GM04503 (cell line): ENCODE measurements at places on chromosomes 5 and 9.

DNA sequence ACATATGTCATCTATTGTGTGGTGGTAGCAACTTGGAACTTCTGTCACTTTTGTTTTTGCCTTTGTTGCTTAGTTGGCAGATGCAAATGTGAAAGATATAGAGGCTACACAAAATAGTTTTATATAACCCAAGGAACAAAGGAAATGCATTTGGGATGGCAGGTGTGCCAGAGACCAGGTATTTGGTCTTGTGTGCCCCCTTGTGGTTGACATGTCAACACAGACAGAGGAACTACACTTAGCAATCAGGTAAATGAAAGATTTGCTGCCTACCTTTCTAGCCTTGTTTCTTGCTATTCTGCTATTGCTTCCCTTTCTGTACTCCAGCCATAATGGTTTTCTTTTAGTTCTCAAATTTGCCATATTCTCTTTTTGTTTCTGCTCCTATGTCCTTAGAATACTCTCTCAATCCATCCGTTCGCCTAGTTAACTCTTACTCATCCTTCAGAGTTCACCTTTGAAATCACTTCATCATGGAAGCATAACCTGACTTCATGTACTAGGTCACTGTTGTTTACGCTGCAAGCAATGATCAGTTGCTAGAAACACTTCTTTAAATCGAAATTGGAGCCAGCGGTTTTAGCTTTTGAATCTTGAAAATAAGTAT lies 119.5 kb downstream of the TRPM3 start:
- no peak for DNase-seq

DNA sequence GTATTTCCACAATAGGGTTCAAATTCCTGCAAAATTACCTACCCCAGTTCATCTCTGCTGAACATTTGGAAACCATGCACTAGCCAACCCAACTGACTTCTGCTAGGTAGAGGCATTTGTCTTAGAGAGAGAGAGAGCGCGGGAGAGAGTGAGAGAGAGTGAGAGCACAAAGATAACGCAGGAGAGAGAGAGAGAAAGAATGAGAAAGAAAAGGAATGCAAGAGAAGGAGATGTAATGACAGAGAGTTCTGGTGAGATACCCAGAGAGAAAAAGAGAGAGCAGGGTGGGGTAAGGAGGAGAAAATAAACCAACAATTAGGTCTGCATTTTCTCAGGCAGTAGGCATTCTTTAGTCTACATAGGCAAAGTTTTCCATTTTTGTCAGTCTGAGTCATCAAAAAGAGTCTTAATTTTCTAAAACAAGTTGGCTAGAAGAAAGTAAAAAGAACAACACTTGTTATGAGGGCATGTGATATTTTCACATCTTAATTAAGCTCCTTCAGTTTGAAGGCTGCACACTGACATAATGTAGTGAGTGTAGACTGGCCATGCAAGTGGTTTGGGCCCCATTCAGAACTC lies 98.2 kb downstream of the MAP1B start:
- DNase-seq = no peak

- DNase-seq = no peak
Measured at GRCh38 chr5:95842854-95843544, 20.5 kb upstream of the GLRX start.

DNA sequence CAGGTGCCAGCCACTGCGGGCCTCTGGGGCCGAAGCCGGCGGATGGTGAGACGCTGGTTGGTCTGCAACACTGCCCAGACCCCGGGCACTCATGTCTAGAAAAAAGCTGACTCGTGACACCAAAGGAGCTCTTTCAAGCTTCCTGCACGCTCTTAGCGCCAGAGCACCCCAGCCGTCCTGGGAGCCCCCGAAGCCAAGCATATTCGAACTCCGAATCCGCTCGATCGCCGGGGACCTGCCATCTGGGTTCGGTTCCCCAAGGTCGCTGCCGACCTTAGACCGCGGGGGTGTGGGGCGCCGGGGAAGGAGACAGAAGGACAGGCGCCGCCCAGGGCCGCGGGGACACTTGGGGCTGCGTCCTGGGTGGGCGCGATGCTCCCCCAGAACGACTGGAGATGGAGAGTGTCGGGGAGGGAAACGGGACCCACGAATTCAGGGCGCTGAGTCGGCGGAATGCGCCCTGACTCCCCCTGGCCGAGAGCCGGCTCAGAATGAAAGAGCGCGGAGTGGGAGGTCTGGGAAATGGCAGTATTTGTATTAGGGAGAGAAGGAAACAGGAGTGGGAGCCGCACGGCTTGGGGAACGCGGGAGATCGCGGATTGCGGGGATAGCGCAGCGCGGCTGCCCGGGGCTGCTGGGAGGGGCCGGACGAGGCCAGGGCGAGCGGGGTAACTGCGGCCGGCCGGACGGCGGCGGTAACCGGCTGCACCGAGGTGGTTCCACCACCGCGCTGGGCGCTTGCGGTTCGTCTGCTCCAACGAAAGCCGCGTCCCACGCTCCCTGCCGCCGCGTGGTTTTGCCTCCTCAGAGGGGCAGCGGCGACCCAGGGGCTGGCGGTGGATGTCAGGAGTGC lies 20.1 kb upstream of the MARCHF6 start:
- DNase-seq = no peak

- no peak for DNase-seq
Measured at GRCh38 chr9:3730511-3730922, 204.7 kb upstream of the RFX3 start.

DNA sequence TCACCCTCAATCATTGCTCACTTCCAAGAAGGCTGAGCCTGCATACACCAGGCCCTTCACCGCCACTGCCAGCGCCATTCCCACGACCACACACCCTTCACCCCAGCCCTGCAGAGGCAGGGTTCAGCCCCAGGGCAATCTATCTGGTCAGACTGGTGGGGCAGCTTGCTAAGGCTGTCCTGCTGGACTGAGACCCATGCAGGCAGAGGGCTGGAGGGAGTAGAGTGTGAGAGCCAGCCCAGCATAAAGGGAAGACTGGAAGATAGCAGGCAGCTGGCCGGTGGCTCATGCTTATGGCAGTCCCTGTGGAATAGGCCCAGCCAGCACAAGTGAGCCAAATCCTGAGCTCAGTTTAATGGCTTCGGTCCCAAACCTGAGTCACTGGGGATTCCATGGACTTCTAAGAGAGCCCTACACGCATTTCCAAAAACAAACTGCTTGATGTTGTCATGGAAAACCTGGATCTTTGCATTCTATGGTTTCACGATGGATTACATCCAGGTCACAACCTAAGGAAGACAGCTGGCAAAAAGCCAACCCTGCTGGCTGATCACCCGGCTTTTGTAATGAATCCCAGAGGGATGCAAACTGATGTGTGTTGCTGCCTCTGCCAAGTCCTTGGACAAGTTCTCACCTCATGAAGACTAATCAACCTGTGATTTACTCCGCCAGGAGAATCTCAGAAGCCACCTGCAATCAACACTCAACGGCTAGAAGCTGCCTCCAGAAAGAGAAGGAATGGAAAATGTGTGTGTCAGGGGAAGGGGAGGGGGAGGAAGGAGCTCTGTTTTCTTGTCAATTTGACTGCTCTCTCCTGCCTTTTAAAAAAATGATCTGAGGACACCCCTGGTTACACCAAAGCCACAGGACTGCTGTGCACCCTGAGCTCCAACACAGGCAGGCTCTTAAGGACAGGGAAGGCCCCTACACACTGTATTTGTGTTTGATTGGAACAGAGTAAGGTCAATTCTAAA lies 143.6 kb downstream of the LHFPL2 start:
- peak; percentile 99 for DNase-seq

GRCh38 chr9:86287013-86287412 lies 4.7 kb upstream of the ISCA1 start:
- DNase-seq = no peak

GRCh38 chr9:137837345-137838278 lies 40.0 kb upstream of the CACNA1B start:
- no peak for DNase-seq

DNA sequence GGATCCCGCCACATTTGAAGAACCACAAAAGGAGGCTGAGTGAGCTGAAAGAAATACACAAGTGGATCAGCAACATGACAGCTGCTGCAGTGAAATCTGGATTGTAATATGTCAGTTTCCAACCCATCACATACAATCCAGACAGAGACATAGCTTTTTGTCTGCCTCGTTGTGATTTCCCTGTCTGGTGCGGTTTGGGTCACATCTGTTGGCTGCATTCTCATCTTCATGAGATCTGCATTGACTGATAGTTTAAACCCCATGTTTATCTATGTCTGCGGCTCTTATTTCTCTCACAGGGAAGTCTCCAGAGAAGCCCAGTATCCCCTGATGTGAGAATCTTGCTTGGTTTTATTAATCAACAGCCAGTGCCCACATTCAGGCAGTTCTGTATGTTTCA lies 403.1 kb upstream of the ZNF608 start:
- DNase-seq = no peak

DNA sequence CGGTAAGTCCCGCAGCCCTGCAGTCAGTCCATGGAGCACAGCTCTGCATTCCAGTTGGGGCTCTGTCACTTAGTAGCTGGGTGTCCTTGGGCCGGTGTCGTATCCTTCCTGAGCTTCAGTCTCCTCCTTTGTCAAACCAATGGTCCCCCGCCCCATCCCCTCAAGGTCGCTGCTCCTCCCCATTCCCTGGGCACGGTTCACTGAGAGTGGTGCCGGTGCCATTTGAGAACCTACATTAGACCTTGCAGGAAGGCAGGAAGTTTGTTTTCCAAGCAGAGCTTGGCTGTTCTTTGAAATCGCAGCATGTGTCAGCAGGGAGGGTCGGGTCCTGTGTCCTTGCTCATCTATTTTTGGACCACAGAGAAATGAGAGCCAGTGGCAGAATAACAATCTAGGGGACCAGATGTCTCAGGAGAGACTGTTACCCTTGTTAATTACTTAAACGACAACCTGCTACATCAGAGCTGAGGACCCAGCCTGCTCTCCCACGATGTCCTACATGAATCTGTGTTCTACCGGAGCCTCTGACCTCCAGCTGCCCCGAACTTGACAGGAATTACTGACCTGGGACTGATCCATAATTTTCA lies 21.7 kb upstream of the BARHL1 start:
- DNase-seq = no peak
